ENCODE measurements at places on chromosomes 2 and 18.
A peak's percentile ranks its signal among the peaks of the same experiment; 100 is the strongest.

DNA sequence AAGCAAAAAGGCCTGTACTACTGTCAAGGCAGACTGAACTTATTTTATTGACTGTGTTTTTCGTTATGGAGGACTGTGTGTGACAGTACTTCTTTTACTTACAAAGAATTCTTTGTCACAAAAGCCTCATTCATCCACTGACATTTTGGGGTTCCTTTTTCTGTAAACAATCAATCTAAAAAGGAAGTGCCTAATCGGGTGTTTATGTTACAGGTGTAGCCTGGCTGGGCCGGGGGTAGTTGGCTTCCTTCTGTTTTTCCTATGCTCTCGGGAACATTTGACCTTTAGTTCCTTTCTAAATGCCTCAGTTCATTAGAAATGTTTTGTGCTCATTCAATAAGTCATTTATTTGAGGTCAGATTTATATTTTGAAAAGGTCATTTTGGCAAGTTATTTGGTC is 8.3 kb downstream of the ZCCHC2 start:
- DNase-seq: no peak

- no peak for DNase-seq
Observed at GRCh38 chr2:146633159-146633558, 1211.7 kb upstream of the ACVR2A start.

DNA sequence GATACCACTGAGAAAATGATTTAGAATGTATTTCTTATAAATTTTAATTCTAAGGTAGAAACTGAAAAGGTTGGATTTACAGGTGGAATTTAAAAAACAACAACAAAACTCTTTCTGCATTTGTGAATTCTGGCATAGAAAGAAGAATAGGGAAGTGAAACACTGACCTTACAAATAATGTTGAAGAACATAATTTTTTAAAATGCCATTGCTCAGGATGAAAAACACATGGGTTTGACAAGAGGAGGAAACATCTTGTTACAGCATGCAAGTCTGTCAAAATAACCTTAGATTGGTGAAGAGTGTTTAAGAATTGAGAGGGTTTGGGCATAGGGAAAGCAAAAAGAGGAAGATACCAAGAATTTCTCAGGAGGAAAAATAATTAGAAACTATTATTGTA is 184.3 kb downstream of the UBE2E3 start:
- no peak for DNase-seq

DNA sequence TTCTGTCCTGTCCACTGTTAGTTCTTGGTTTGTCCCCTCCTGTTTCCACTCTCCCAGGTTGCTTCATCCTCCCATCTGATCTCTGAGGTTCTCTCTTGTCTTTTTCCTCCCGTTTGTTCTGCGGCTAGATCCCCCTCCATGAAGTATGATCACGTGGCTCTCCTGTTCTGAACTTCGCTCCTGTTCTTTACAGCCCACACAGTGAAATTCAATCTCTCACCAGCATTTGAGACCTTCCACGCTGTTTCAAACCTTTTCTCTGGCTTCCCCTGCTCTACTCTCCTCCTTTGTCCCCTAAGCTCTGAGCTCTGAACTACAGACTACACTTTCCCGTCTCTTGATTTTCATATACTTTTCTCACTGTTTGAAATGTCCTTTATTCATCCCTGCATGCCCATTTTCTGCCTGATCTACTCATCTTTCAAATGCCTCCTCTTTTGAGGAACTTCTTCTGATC is 83.5 kb downstream of the OSBPL6 start:
- no peak for DNase-seq

- DNase-seq: no peak
Observed at GRCh38 chr2:108587621-108588020, 53.4 kb downstream of the LIMS1 start.

DNA sequence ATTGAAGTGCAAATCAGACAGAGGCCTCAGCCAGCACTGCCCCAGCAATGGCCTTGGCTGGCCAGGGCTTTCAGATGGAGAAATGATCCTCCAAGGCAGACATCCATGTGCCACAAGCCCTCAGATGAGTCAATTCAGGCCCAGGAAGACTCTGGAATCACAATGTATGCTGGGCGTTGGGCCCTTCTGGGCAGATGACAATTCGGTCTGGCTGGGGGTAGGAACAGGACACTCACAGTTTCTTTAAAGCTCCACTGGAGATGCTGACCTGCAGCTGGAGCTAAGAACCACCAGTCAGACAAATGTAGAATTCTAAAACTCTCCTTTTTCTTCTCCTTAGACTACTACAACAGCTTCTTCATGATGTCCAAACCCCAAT is 7.1 kb upstream of the CRYGC start:
- DNase-seq: no peak

DNA sequence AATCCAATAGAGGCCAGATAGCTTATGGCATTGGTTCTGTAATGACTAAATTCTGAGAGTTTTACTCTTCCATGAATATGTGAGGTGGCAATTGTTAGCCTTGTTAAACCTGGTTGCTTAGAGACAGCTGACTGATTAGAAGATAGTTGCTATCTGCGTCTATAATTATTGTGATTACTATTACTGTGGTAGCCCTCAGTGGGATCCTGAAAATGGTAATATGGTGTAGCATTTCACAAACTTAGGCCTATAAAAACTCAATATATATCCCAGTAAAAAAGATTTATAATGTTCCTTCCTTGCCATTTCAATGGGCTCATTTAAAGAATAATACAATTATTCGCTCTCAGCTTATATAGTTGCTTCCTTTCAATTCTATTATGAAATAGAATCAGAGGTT is 405.8 kb upstream of the CDH2 start:
- DNase-seq: no peak

GRCh38 chr2:190490502-190490901 is 44.0 kb downstream of the NEMP2 start:
- DNase-seq: no peak

DNA sequence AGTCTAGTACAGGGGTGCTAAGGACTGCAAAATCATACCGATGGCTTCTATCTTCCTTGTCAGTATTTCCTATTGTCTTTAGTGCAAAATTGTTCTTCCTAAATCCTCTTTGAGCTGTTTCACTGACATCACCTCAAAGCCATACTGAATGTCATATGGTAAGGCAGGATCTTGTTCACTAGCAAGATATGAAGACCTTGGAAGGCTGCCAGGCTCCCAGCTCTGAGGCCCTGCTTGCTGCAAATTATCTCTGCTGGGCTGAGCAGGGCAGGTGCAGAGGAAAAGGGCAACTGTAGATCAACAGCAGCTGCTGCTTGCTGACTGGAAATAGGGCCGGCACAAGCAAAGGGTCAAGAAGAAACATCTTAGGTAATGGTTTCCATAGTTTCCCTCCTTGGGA is 58.2 kb downstream of the PMAIP1 start:
- no peak for DNase-seq

- no peak for DNase-seq
Observed at GRCh38 chr2:121451398-121451797, 79.3 kb upstream of the RNU4ATAC start.

GRCh38 chr2:115386465-115386864 is 944.0 kb downstream of the DPP10 start:
- DNase-seq: no peak

- no peak for DNase-seq
Observed at GRCh38 chr18:63002803-63003445, 287.6 kb downstream of the PHLPP1 start.

DNA sequence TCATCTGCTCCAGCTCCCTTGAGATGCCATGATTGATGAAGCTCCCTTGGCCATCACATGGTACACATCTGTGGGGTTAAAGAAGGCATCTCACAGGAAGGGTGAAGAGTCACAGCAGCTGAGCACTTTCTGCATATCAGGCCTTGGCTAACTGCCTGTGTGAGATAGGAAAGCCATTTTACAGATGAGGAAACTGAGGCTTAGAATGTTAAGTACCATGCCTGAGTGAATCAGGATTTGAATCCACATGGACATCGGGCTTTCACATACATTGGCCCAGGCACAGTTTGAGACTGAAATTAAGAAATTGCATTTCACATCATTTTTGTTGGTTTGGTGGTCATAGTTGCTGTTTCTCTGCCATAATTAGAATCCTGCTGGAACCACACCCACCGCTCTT is 126.8 kb downstream of the BCL2L11 start:
- no peak for DNase-seq

- DNase-seq: no peak
Observed at GRCh38 chr2:1045109-1045508, 94.5 kb downstream of the SNTG2 start.

DNA sequence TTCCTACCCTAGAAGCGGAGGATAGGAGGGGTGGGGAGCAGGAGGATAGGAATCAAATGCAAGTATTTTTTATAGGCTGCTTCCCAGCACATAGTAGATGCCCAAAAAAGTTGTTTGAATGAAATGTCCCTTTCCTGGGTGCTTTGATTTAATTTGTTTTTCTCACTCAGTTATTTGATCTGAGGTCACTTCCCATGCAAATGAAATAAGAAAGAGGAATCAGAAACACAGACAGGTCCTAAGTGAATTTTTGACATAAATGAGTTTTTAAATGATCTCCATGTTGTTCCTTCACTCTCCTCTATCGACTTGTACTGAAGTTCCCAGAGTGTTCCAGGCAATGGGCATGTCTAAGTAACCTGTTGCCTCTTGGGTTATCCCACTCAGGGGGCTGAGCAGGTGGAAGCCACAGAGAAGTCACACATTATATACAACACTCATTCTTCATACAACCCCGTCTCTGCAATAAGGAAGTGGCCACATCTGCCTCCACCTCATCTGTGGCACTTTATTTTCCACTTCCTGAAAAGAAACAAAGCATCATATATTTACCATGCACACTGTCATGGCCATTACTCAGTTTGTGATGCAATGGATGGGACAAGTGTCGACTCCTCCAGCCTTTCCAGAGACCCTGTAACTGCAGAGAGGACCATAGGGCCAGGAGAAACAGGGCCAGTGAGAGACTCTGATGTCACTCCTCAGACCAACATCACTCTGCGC is 81.9 kb upstream of the ZNF397 start:
- no peak for DNase-seq

DNA sequence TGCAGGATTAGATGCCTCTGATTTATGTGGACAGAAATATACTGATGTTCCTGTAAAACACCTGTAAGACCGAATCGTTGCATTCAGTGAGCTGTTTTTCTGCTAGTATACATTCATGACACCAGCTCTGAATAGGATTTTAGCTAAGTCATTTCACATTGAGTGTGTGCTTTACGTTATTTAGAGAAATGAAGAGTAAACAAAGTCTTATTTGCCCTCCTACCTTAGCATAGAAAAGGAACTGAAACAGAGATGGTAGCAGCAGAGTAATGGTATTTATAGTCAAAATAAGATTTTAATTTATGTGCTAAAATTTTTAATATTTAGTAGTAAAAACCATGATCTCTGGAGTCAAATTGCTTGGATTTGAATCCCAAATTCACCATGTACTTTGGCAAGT is 168.0 kb downstream of the CERS6 start:
- DNase-seq: no peak

DNA sequence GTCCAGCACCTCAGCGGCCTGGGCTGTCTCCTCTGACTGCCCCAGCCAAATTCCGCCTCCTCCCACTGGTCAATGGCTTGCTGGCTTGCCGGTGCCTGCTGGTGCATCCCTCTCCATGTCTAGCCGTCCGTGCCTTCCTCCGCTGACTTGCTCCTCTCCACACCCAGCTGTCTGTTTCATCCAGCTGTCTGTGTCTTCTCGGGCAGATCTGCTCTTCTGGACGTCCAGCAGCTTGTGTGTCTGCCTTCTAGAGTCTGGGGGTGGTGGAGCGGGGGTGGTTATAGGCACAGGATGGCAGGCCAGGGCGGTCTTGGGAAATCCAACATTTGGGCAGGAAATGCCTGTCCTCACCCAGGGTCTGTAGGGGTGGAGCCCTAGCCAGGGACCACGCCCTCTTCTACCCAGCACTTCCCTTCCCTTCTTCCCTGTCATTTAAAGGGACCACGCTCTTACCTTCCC is 369.2 kb downstream of the GALNT13 start:
- DNase-seq: no peak

DNA sequence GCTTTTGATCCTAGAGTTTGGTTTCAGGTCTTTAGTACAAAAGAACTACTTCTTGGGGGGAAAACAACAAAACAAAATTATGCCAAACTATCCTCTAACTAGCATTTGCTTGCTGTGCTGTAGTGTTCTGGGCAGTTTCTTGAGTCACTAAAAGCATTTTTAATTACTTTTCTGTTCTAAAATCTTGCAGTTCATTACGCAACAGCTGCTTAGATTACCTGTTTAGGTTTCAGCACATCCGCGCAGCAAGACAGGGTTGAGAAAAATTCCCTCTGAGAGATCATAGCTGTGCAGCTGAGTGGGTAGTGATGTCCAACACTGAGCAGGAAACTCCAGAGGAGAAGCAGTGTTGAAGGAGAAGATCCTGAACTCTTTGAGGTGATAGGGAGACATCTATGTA is 9.0 kb downstream of the DAW1 start:
- DNase-seq: no peak

- DNase-seq: no peak
Observed at GRCh38 chr2:237497838-237498186, 10.8 kb downstream of the MLPH start.

GRCh38 chr2:188853307-188853706 is 120.9 kb upstream of the COL3A1 start:
- DNase-seq: peak; percentile 95

DNA sequence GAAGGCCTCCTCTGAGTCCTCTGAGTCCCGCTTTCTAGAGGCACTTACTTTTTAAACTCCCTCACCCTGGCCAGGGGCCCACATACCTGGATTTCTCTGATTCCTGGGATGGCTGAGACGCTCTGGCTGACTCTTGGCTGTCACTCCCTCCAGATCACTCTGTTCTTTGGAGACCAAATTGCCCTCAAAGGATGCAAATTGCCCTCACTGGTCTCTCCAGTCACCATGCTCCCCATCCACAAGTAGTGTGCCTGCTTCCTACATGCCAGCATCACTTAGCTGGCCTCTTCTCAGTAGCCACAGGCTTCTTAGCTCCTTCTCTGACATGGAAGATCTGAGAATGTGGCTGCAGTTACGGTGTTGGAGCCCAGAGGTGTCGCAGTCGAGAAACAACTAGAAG is 41.3 kb upstream of the CCDC68 start:
- no peak for DNase-seq

DNA sequence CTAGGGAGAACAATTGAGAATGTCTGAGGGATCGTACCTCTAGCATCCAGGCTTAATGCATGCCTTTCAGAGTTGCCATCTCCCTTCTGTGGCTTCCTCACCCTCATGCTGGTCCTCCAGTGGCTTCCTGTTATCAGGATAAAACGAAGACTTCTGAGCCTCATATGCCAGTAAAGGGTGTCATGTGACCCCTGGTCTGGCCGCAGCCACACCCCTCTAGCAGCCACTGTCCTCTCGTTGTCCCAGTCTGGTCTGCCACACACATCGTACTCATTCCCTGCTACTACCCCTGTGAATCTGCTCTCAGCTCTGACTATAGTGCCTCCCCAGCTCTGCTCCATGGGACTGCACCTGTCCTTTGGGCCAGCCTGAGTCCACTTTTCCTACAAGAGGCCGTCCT is 62.6 kb upstream of the TMEM177 start:
- DNase-seq: no peak

GRCh38 chr2:143779021-143779420 is 649.8 kb downstream of the ARHGAP15 start:
- DNase-seq: no peak

DNA sequence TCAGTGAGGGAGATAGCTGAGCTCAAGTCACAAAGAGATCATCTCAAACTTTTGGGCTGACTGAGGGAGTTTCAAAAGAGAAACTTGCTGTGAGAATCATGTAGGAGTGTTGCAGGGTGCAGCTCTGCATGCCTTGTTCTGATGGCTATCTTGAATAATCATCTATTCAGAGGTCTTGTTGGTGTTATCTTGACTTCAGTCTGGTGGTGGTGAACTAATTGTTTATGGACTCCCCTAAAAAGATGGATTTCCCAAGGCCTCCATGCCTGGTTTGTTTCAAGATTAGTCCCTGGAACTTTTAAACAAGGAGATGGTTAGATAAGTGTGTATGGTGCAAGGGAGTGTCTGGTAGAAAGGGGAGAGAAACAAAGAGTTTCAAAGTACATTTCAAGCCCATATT is 29.8 kb downstream of the SLC39A6 start:
- DNase-seq: no peak

Measured in fibroblast of skin of left biceps (primary cell).